Neural crest cell (in vitro differentiated cells): ENCODE measurements at places on chromosomes 6 and 20.

DNA sequence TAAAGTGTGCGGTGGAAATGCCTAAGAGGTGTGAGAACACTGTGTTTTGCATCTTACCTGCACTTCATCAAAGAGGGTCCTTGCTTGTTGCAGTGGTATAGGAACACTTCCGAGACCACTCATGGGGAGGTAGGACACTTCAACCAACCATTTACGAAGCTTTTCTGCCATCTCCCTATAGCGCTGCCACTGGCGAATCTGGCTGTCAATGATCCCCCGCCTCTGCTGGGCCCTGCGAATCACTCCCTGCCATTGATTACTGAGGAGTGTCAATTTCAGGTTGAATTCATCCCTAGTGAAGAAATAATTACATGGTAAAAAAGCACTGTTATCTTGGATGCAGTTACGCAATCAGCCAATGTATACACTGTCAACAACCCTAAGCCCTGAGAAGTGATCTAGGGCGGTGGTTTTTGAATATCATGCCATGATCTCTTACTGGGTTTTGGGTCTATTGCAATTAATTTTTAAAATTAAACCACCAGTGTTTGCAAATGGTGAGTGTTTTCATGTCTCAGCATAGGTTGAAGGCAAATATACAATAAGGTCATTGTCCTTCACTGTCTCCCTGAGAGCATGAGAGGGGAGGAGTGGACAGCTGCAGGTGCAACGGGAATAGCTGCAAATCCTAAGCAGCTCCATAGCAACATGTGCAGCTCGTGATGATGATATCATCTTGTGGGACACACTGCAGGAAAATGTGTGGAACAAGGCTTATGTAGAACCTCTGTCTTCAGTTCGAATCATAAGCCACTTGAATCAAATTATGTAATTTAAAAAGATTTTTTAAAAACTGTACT is 400.6 kb downstream of the ESR1 start:
- no peak for DNase-seq

GRCh38 chr6:47250302-47250701 is 59.4 kb downstream of the TNFRSF21 start:
- DNase-seq = no peak

- no peak for DNase-seq
These were observed 91.0 kb downstream of the FNDC1 start for GRCh38 chr6:159260208-159260607.

GRCh38 chr6:150640556-150641209 is 41.0 kb downstream of the PLEKHG1 start:
- no peak for DNase-seq

- DNase-seq = no peak
These were observed 9.1 kb downstream of the BCL2L1 start for GRCh38 chr20:31713312-31714273.

GRCh38 chr6:113137426-113137825 is 719.7 kb upstream of the MARCKS start:
- no peak for DNase-seq

- no peak for DNase-seq
These were observed 657 bp downstream of the NT5DC1 start for GRCh38 chr6:116101302-116101718.

DNA sequence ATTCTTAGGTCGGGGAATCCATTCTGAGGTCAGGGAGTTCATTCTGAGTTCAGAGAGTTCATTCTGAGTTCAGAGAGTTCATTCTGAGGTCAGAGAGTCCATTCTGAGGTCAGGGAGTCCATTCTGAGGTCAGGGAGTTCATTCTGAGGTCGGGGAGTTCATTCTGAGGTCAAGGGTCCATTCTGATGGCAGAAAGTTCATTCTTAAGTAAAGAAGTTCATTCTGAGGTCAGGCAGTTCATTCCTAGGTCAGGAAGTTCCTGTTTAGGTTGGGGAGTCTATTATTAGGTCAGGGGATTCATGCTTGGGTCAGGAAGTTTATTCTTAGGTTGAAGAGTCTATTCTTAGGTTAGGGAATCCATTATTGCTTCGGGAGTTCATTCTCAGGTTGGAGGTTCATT is 16.5 kb upstream of the NXT1 start:
- DNase-seq = no peak

DNA sequence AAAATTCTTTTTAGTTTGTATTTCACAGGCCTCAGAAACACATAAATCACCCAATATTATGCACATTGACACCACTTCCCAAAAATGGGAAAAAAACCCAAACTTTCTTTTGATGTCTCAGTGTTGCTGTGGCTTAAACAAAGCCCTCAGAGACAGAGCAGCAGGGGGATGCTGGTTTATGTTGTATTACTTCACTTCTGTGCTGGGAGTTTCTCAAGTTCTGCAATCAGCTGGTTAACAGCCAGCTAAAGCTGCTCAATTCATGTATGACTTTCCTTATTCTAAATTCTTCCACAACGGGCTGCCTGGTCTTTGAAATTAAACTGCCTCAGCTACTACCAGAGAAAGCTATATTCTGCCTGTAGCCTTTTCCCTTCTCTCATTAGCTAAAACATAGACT is 5.6 kb downstream of the FILIP1 start:
- no peak for DNase-seq

- DNase-seq = no peak
These were observed 2.1 kb upstream of the NKAPL start for GRCh38 chr6:28257042-28257441.

DNA sequence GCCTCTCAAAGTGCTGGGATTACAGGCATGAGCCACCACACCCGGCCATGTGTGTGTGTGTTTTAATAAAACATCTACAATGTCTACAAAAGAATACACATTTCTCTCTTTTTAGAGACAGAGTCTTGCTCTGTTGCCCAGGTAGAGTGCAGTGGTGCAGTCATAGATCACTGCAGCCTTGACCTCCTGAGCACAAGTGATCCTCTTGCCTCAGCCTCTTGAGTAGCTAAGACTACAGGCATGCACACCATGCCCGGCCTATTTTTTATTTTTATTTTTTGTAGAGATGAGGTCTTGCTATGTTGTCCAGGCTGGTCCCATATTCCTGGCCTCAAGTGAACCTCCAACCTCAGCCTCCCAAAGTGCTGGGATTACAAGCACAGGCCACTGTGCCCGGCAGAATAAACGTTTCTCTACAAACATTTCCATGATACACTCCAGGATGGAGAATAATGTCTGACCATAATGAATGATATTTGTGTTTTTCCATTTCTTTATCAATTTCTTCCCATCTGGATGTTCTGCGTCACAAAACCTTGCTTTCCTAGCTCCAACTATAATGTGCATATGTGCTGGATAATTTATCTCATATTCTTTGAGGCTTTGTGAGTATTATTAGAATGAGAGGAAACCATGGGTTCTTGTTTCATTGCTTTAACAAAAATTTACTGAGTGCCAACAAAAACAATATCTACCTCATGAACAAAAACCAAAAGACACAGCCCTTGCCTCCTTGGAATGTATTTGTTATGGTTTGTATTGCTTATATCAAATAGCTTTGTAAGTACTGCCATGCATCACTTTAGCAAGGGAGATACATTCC is 28.6 kb upstream of the CCN2 start:
- no peak for DNase-seq

DNA sequence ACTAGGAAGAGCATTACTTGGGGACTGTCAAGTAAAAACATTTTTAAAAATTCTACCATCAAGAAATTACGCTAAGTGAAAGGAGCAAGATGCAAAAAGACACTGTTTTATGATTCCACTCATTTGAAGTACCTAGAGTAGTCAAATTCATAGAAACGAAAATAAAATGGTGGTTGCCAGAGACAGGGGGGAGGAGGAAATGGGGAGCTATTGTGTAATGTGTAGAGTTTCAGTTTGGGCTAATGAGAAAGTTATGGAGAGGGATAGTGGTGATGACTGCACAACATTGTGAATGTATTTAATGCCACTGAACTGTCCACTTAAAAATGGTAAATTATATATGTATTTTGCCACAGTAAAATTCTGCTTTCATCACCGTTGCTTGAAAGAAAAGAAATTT is 83.8 kb downstream of the UST start:
- DNase-seq = no peak
